M059J (cell line): ENCODE measurements at places on chromosomes 3 and 15. TPM values are rescaled to one million over a fixed set of nuclear protein-coding genes. Genes with fewer than 3 reads are reported as not detected.

SKOR1 gene
- 0.12 and 0.17 TPM in 2 replicates for total RNA-seq

- no peak for DNase-seq
Measured at GRCh38 chr3:122273498-122273897, 51.5 kb upstream of the CSTA start.

DNA sequence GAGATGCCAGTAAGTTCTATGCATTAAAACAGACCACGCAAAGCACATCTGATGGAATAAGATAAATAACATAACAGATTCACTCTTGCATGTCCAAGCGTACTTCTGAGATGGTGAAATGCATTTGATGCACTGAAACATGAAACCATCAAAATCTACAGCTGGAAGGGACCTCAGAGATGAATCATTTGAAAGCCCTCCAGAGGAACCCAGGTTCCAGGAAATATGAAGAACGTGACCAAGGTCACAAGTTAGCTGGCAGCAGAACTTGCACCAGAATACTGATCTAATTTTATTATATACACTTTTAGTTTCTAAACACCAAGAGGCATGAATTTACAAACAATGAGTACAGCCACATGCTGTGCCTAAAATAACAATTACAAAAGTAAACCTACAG, 957.1 kb downstream of the FHIT start:
- peak; percentile 61 for DNase-seq

GRCh38 chr15:59997070-59997701, 6.9 kb upstream of the FOXB1 start:
- DNase-seq: peak; percentile 33

GRCh38 chr3:152197451-152197850, 71.3 kb upstream of the MBNL1 start:
- DNase-seq: peak; percentile 32

DNA sequence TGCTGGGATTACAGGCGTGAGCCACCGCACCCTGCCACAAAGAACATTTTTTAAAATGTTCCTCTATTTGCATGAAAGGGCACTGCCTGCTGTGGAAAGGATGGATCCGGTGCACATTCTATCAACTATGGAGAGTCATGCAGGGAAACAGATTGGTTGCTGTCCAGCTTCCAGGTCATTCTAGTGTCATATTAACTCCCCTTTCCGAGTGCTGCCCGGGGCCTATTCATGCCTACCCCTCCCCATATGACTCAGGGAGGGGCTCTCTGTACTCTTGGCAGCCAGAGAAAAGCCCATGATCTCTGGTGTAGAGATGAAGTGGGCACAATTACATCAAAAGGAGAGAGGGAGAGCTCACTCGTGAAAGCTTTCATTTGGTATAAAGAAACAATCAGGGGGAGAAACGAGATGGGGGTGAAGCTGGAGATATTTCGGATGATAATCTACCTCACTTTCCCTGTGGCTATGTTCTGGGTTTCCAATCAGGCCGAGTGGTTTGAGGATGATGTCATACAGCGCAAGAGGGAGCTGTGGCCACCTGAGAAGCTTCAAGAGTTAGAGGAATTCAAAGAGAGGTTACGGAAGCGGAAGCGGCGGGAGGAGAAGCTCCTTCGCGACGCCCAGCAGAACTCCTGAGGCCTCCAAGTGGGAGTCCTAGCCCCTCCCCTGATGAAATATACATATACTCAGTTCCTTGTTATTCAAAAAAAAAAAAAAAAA, 16.1 kb upstream of the AHSG start:
- DNase-seq: peak; percentile 44

DNA sequence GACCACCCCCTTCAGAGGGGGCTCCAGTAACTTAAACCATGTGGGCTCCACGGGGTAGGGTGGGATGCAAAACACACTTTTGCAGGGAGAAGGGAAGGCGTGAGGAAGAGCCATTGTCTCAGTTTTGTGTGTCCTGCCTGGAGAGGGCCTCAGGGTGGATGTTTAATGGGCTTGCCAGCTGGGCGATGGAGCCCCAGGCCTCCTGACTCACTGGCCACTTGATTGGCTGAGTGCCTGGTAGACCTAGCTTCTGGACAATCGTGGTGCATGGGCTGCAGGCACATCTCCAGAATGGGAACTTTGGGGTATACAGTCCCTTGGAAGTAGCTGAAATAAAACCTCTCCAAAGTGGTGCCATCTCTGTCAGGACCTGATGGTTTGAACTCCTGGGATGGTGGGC, 118.3 kb upstream of the MRPS22 start:
- DNase-seq: peak; percentile 96

GRCh38 chr3:65356331-65357248, 668.8 kb upstream of the ADAMTS9 start:
- no peak for DNase-seq
